Right renal pelvis (tissue), 4 donors: ENCODE measurements at places on chromosomes 2 and 18.
A peak's percentile ranks its signal among the peaks of the same experiment; 100 is the strongest.

DNA sequence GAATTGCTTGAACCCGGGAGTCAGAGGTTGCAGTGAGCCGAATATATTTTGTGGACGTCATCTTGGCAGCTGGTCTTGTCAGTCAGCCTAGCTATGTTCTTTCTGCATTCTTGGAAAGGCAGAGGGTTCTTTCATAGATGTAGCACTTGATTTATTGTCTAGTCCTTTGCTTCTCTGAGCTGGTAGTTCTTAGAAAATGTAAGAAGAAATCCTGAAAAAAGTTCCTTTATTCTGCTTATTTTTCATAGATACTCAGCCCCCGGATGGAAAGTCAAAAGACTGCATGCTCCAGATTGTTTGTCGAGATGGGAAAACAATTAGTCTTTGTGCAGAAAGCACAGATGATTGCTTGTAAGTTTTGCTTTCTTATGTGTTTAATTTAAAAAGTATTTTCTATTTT lies 21.3 kb downstream of the PLEKHB2 start:
- DNase-seq: no peak

GRCh38 chr2:238597638-238598528 lies 171.2 kb downstream of the ASB1 start:
- no peak for DNase-seq

GRCh38 chr2:235939471-235939870 lies 228.7 kb downstream of the GBX2 start:
- no peak for DNase-seq

- no peak for DNase-seq
Observed at GRCh38 chr2:149062531-149062930, 24.0 kb downstream of the LYPD6B start.

- DNase-seq: no peak
Observed at GRCh38 chr18:60675801-60676200, 303.2 kb upstream of the MC4R start.

- DNase-seq: no peak
Observed at GRCh38 chr2:8980096-8980495, 23.4 kb downstream of the MBOAT2 start.

- no peak for DNase-seq
Observed at GRCh38 chr2:62410926-62411456, 95.0 kb downstream of the TMEM17 start.

GRCh38 chr2:233815861-233816260 lies 37.7 kb downstream of the MROH2A start:
- no peak for DNase-seq

- DNase-seq: no peak
Observed at GRCh38 chr2:234977228-234977679, 25.4 kb downstream of the SH3BP4 start.

DNA sequence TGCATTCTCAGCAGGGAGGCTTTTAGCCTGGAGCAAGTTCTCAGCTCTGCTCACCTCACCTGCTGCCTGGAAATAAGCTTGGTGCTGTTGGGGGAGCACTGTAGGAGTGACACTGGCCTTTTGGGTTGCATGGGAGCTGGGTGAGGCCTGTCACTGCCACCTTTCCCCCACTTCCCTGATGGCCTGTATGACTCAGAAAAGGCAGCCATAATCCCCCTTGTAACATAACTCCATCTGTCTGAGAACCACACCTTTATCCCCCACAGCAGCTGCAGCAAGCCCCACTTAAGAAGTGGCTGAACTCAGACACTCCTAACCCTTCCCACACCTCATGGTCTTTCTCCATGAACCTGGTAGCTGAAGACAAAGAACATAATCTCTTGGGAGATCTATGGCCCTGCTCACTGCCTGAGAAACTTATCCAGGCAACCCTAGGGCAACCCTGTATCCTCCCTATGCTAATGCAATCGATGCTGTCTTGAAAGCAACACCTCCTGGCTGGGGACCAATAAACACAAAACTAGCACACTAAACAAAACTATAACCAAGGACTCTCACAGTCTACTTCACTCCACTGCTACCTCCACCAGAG lies 258.9 kb upstream of the OSR1 start:
- DNase-seq: no peak

DNA sequence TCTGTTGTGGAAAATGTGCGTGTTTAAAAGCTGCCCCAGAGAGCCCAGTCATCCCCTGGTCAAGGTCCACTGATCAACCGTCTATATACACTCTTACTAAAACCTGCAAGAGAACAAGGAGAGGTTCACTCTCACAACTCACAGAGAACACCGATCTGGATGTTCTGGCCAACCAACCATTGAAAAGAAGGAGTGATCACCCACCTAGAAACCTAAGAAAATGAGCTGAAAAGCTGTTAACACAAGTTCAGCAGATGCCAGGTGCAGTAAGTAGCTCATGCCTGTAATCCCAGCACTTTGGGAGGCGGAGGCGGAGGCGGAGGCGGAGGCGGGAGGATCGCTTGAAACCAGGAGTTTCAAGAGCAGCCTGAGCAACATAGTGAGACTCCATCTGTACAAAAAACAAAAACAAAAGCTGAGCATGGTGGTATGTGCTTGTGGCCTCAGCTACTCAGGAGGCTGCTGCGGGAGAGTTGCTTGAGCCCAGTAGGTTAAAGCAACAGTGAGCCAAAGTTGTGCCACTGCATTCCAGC lies 14.5 kb downstream of the ATG16L1 start:
- DNase-seq: no peak

- no peak for DNase-seq
Observed at GRCh38 chr18:56903686-56904085, 243.2 kb upstream of the BOD1L2 start.

- DNase-seq: no peak
Observed at GRCh38 chr2:76556018-76556417, 845.3 kb upstream of the GCFC2 start.

DNA sequence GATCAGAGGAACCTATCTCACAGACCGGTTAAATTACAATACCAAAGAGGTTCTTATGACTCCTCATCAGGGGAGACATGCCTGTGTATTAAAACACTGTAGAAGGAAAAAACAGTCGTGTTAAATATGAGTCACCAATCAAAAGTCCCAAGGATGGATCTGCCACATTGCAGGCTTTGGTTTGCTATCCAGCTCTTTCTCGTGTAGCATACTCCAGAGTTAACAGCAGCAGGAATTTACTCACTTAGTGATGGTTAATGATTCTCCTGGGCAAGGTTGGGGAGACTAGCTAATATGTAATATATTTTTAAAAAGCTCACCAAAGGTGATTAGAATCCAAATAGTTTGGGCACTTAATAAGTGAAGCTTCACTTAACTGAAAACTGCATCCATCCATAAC lies 109.7 kb downstream of the MBD5 start:
- peak; percentile 45 for DNase-seq

GRCh38 chr2:237072067-237072931 lies 13.4 kb upstream of the COPS8 start:
- peak; percentile 55 for DNase-seq

GRCh38 chr2:117603567-117603966 lies 210.9 kb upstream of the DDX18 start:
- DNase-seq: no peak

- no peak for DNase-seq
Observed at GRCh38 chr2:180061085-180061484, 54.0 kb upstream of the CWC22 start.

- no peak for DNase-seq
Observed at GRCh38 chr18:74271635-74272034, 20.1 kb downstream of the CYB5A start.

- DNase-seq: no peak
Observed at GRCh38 chr18:68991286-68991685, 193.4 kb downstream of the CCDC102B start.

- no peak for DNase-seq
Observed at GRCh38 chr18:73479477-73479876, 611.7 kb upstream of the NETO1 start.

DNA sequence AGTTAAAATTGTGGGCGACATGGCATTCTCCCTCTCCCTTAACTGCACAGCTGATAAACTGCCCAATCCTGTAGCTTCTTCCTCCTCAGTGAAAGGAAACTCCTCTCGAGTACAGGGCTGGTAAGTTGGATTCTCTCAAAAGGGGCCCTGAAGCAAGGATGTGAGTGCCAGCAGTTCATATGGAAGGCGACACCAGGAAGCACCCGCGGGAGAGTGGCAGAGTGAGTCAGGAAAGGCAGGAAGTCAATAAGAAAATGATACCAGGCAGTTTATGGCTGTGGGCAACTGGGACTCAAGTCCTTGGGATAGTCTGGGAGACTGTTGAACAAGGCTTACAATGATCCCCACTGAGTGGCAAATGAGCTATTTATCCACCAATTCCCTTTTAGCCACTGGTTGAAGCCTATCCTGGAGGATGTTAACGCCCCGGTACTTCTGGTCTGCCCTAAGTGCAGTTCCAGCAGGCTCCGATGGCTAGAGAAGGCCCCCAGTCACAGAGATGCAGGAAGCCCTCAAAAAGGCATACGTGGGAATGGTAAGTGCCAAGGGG lies 34.8 kb downstream of the ABHD3 start:
- DNase-seq: no peak

GRCh38 chr2:128178650-128179460 lies 87.9 kb downstream of the UGGT1 start:
- DNase-seq: peak; percentile 23

DNA sequence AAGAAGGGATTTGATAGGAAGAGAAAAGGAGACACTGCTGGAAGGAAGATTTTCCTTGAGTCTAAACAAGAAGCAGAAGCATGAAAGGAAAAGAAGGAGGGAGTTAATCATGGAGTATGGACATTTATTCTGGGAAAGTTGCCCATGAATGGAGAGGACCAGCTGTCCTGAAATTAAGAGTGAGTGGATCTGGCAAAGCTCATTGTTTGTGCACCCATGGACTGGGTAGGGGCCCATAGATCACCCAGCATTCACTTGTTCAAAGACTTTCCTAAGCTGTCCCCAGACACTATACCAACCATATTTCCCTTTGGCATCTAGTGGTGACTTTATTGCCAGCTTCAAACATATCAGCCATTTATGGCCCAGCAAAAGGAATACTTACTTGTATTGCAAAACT lies 422.7 kb downstream of the FBXO15 start:
- DNase-seq: no peak

- no peak for DNase-seq
Observed at GRCh38 chr18:35284841-35285240, 5.2 kb downstream of the ZSCAN30 start.

- DNase-seq: peak; percentile 32
Observed at GRCh38 chr2:28821295-28821958, 10.8 kb downstream of the SPDYA start.

DNA sequence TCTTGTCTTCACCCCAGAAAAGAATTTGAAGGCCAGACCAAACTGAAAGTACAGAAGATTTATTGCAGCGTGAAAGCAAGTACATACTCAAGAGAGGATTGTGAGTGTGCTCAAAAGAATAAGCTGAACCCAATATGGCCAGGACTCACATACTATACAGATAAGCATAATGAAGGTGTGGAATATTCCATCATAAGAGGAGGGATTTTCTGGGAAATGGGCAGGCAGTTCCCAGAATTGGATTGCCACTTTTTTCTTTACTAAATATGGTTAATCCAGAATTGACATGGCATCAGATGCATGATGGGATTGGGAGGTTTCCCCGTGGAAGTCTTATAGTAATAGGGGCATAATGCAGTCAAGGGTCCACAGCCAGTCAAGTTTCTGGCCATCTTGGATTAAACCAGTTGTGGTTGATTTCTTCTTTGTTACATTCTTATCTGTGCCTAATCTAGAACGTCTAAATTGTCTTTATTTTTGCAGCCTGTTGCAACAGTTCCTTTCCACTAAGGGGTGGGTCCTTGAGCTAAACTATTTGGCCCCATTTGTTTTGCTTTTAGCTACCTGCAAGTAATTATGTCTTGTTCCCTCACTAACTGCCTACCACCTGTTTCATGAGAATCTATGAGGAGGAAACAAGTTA lies 9.0 kb downstream of the SP140L start:
- DNase-seq: no peak

GRCh38 chr2:214156971-214157370 lies 253.9 kb upstream of the VWC2L start:
- no peak for DNase-seq

GRCh38 chr18:75407468-75408437 lies 19.8 kb downstream of the SMIM21 start:
- DNase-seq: no peak

DNA sequence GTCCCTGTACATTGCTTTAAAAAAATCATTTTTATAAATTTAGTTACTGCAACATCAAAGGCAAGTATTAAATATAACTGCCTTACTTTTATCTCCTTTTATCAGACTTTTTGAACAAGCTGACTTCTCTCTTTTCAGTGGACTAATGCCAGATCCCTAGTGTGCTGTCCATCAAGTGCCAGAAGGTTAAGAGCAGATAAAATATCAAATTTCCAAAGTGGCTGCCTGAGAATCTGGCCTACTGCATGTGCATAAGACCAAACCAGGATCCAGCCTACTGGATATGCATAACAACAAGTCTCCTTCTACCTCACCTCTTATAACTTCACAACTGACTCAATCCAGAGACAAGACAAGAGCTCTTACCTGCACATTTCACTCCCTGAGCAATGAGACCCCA lies 59.8 kb upstream of the CHRNA1 start:
- DNase-seq: no peak

DNA sequence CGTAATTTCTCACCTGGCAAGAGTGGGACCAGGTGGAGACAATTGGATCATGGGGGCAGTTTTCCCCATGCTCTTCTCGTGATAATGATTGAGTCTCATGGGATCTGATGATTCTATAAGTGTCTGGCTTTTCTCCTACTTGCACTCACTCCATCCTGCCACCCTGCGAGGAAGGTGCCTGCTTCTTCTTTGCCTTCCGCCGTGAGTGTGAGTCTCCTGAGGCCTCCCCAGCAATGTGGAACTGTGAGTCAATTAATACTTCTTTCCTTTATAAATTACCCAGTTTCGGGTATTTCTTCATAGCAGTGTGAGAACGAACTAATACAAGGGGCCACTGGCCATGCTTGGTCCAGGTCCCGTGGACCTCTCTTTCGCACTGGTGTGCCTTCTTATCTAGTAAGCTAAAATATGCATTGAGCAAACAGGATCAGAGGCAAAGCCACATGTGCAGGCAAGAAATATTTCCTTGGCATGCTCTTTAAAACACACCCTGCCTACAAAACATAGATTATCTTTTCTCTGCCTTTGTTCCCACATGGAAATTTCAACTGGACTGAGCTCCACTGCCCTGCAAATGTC lies 821.1 kb downstream of the TRIB2 start:
- no peak for DNase-seq

GRCh38 chr2:28267282-28267681 lies 125.4 kb upstream of the FOSL2 start:
- no peak for DNase-seq

GRCh38 chr18:75937306-75937705 lies 509.8 kb upstream of the SMIM21 start:
- DNase-seq: no peak
